ENCODE measurements at places on chromosomes 6 and 20. TPM values are rescaled to one million over a fixed set of nuclear protein-coding genes. Genes with fewer than 3 reads are reported as not detected.

Gene ANGPT4
- 0.02 TPM for total RNA-seq

Gene TBXT
- total RNA-seq: not detected

Gene RAD21L1
- total RNA-seq: not detected

Gene PRKN
- not detected for total RNA-seq

Gene FAXC
- 7.3 TPM for total RNA-seq

Gene CDH22
- not detected for total RNA-seq

Gene FNDC11
- total RNA-seq: 0.25 TPM

Gene DAAM2
- 0.14 TPM for total RNA-seq

Gene SLC22A23
- 8.9 TPM for total RNA-seq

Gene LAMA2
- total RNA-seq: 0.47 TPM

Gene ANKRD60
- not detected for total RNA-seq

Gene ABHD16B
- total RNA-seq: not detected

Gene CFB
- 1.7 TPM for total RNA-seq

Measured in A549 treated with Hydrocortisone at 1 μM for 4 hours (cell line).